ENCODE measurements at places on chromosomes 6 and 20.

DNA sequence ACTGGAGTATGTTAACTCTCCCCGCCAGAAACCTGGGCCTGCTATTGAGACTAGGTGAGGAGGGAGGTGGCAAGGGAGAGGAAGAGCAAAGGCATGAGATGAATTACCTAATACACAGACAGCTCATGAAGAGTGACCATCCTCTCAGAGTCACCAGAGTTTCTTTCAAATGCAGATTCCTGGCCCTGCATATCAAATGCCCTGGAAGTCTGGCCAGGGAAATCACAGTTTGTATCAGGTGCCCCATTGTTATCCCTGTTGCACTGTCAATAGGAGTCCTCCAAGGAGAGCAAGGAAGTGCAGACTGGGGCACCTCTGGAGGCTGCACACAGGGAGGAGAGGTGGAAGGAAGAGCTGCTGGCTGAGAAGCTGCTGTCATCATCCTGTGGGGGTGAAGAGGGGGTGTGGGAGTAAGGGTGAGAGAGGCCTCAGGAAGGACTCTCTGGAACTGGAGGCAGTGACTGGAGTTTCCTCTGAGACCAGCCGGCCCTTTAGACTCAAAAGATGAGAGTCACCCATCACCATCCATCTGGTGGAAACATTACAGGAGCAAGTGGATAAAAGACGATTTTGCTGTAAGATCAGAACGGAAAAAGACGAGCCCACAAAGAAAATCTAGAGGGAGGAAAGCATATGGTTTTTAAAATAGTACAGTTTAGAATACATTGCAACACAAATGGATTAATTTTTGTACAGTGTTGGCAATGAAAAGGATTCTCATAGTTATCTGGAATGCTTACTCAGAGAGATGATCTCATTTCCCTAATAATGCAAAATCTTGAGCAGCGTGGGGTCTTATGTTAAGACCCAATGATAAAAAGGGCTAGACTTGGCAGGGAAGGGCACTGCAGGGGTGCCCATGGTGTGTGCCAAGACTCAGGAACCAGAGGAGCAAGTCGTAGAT lies 268.1 kb downstream of the UST start:
- DNase-seq, result no peak

DNA sequence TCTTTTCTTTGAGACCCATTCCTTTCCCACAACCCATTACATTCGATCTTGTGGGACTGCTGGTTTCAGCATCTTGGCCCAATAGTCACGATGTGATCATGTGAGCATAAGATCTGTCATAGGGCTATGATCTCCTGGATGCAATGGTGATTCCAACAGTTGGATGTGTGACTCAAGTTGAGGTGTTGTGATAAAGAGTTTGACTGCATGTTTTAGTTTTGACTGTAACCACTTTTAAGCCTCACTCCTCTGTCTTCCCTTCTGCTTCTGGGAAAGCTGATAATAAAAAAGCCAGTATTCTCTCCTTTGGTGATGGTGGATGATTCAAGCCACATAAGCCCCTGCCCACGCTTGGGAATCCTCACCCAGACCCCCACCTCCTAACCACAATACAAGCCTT lies 117.0 kb upstream of the ASCC3 start:
- DNase-seq, result no peak

- no peak for DNase-seq
Measured at GRCh38 chr6:91341473-91341872, 754.6 kb upstream of the MAP3K7 start.

DNA sequence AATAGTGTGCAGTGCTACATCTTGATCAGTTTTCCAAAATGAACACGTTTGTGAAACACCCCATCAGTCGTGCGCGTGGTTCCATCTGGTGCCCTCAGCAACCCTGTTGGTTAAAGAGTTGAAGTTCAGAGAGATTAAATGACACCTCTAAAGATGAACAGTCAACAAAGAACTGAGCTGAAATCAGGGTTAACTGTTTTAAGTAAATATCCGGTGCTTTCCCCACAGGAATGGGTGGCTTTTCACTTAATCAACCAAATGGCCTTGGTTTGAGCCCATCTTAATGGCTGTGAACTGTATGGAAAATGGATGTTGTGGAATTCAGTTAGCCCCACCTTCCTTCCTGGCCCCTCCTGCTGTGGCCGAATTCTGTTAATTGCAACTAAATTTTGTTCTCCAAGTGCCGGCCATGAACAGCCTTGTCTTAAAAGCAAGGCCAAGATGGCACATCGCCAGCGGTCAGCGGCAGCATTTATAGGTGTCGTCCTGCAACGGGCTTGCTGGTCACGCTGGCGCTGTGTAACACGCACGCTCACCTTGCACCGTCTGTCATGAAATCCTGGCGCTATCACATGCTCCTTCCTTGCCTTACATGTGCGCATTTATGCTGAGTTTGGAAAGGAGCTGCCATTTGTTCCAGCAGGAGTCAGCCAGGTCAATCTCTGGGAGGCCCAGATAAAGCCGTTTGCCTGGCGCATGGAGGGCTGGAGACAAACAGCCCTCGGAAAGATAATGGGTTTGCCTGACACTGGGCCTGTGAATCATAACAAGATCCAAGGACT lies 164.5 kb downstream of the ERMARD start:
- DNase-seq, result no peak

- no peak for DNase-seq
Measured at GRCh38 chr6:151723152-151723551, 84.3 kb upstream of the ESR1 start.

Measured in small intestine (tissue), 16 donors.